B cell (primary cell): ENCODE measurements at places on chromosomes 5 and 9.

DNA sequence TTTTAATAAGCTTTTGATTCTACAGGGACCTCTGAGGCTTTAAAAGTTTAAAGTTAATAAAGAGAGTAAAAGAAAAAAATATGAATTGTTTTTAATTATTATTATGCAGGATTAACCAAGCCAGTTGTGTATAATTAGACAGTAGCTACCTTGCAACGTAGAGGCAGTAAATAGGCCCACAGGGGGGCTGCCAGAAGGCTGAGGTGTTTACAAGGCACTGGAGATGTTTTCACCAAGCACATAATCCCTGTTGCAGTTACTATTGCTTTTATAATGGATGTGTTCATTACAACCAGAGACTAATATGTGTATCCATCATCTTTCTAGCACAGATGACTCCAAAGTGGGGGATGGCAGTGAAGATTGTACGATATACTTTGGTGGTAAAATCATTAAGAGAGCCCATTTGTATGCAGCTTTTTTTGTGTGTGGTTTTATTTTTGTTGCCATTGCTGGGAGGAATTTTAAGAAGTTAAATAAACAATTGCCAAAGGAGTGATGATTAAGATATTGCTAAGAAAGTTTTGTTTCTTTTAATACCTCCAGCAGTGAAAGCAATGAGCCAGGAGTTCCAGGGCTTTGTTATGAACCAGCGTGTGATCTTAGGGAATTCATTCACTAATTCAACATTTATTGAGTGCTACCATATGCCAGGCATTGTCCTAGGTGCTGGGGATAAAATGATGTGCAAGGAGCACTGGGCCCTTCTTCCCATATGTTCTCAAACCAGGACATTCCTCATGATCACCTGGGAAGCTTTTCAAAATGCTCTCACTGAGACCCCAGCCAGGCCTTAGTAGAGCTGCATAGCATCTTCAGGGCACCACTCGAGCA is 138.7 kb upstream of the EFNA5 start:
- DNase-seq = no peak

DNA sequence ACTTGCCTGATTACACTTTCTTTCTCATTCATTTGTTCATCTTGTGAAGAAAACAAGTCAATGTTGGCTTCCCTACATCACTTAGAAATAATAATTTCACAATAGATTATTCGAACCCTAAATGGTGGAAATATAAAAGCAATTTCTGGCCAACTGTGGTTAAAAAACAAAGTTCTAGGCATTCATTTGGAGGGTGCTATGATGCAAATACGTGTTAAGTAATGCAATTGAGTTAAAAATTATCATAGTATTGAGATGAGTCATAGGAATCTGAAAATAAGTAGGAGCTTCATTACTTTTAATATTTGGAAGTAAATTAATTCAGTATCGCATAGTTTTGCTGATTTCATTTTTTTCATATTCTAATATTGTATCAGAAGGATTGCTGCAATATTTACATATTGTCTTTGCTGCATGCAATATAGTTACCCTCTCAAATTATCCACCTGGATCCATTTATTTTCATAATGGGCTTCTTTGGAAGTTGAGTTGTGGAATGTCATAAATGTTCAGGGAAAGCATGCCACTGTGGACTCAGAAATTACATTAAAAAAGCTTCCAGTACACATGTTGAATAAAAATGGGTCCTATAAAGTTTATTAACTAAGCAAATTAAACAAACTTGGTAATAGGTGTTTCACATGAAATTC is 647.7 kb upstream of the WWC1 start:
- DNase-seq = no peak

GRCh38 chr5:6905423-6905822 is 192.2 kb downstream of the TENT4A start:
- no peak for DNase-seq

DNA sequence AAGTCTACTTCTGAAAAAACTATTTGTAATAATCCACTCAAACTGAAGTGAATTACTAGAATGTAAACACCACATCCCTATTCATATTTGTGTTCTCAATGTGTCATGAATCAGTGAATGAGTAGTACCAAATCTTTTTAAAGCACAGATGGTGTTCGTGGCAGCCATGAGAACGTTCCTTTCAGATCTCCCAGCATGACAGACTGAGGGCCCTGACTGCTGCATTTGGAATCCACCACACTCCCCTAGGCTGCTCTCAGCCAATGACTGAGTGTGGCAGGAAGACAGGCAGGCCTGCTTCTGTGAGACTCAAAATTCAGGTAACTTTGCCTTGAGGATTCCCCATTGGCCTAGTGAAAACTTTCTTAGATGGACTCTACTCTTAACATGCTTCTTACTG is 10.9 kb upstream of the JMY start:
- DNase-seq = no peak

DNA sequence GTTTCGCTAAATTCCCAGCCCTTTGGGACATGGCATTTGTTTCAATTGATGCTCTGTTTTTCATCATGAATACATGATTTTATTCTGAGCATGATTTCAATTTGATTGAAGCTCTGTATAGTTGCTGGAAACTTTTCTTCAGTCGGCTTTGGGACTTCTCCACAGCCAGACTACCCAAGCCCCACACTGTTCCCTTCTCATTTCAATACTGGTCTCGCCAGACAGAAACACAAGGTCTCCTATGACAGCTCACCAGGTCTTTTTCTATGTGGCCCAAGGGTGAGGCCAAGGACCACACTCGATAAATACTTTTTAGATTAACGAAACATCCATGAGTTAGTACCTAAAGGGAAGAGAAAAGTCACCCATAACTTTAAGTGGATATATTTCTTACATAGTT is 132.2 kb downstream of the ARL15 start:
- no peak for DNase-seq

DNA sequence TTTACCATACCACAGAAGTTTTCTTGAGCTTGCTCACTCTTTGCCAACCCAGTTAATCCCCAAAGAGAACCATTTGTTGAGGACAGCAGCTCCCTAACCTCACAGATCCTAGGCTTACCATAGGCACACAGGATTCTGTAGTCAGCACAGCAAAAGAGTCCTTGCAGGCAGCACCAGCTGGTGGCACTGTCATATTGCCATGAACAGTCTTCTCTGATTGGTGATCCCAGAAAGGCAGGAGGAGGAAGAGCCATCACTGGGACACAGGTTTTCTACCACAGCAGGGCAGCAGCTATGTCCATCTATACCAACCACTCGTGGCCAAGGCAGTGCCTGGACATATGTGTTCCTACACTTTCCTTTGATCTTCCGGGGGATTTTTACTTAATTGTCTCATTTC is 297.1 kb upstream of the CD180 start:
- DNase-seq = no peak

GRCh38 chr9:6788162-6789016 is 30.6 kb downstream of the KDM4C start:
- DNase-seq = no peak

DNA sequence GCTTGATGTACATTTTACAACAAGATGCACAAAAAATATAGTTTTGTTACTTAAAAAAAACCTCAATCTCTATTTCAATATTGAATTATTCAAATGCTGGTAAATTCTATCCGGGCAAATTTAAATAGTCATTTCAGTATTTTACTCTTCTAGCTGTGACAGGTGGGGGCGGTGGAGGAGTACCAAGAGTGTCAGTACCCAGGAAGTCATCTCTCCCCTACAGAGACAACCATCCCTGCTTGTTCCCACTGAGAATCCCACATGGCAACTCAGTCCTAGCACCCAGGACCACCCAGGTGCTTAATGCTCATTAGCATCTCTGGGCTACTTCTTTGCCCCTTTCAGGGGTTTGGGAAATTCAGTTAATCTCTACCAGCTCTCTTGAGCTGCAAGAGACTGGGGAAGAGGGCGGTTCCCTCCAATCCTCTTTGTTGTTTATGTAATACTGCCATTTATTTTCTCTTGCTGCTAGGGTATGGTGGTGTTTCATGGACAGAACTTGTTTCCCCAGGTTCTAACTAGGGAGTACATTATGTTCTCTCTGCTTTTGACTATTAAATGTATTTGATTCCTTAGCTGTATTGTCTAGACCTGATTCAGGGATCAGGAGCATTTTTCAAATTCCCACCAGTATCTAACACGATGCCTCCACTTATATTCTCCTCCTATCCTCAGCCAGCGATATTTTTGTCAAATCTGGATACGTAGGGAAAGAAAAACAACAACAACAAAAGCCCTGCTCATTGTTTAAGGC is 122.5 kb downstream of the CDH18 start:
- no peak for DNase-seq

- no peak for DNase-seq
These were observed 4.0 kb upstream of the TEX48 start for GRCh38 chr9:114685951-114686350.

GRCh38 chr9:479304-479970 is 264.8 kb downstream of the DOCK8 start:
- DNase-seq = no peak

DNA sequence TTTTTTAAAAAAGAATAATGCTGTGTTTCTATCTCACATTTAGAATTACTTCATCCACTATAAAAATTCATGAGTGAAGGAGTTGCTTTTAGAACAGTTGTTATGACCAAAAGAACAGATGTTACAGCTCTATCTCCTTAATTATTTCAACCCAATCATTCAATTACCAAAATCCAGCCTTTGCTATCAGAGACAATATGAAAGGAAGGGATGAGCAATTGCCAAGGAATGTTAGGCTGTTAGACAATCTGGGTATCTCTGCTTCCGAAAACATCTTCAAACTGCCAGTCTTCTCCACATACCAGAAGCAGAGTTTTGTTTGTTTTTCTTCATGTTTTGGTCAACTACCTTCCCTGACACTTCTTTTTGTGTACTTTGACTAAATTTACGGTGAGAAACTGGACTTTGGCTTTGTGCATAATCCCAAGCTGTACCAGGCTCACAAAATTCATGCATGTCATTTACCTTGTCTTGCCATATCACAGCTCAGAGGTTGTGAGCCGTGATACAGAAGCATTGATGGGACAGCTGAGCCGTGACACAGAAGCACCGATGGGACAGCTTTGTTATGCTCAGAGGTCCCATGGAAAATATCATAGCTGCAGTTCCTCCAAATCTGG is 405.5 kb downstream of the KIF4B start:
- no peak for DNase-seq

DNA sequence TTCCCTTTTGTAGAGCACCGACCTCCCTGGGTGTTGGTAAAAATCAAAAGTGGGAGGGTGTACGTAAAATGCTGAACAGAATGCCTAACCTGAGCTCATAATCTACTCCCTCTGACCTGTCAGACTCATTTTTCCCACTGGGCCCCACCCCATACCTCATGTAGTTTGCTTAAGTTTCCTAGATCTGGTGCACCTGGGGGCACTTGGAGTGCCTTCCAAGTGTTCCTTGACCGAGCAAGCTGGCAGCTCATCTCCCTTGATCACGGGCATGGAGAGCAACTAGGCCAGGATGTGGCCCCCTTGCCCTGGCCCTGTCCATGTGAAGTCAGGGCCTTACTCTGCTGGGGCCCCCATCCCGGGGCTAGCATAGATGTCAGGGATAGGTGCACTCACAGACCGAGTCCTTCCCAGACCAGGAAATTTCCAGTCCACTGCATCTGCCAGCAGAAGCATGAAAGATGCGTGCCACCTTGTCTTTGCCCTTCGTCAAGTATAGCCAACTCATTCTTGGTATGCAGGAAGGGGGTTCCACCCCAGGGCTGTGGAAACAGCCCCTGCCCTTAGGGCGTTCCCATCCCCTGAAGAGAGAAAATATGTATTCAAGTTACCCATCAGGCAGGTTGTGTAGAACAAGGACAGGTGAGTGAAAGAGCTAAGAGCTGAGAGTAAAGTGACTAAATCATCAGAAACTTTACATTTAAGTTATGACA is 41.9 kb downstream of the SLC22A5 start:
- DNase-seq = no peak

GRCh38 chr5:1494780-1495524 is 28.8 kb downstream of the LPCAT1 start:
- DNase-seq = peak; percentile 91

GRCh38 chr5:179773686-179774040 is 20.1 kb upstream of the LTC4S start:
- DNase-seq = no peak

DNA sequence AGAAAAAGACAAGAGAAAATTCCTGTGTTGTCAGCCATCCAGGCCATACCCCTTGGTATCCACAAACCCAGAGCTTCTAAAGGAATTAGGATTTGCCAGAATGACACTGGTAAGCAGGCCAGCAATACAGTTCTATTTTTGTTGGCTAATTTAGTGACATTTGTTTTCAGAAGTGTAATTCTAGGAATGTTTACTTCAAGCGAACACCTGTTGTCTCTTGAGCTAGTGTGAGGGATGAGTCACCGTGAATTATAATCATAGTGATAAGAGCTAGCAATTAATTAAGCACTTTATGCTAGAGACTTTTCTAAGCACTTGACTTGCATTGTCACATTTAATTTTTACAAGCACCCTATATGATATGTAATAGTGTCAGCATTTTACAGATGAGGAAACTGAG is 99.2 kb downstream of the PRKACG start:
- DNase-seq = no peak

DNA sequence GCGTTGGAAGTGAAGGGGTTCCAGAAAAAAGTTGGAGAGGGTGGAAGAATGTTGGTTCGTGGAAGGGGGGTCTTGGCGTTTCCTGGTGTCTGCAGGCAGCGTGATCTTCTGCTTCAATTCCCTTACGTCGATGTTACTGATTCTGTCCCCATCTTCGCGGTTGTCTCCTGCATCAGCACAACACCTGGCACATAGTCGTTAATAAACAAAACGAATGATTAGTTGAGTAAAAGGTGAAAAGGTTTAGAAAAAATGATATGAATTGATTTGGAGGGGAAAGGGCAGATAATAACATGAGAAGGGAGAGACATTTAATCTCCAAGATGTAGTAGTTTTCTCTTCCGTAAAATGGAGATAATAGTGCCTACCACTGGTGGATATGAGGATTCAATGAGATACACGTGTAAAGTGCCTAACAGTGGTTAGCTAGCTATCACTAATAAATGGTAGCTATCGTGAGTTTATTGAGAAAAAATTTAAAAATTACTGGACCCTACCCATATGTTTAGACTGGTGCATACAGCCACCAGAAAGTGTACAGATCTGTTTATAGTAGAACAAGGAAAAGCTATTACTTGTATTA is 556 bp downstream of the MTREX start:
- no peak for DNase-seq

DNA sequence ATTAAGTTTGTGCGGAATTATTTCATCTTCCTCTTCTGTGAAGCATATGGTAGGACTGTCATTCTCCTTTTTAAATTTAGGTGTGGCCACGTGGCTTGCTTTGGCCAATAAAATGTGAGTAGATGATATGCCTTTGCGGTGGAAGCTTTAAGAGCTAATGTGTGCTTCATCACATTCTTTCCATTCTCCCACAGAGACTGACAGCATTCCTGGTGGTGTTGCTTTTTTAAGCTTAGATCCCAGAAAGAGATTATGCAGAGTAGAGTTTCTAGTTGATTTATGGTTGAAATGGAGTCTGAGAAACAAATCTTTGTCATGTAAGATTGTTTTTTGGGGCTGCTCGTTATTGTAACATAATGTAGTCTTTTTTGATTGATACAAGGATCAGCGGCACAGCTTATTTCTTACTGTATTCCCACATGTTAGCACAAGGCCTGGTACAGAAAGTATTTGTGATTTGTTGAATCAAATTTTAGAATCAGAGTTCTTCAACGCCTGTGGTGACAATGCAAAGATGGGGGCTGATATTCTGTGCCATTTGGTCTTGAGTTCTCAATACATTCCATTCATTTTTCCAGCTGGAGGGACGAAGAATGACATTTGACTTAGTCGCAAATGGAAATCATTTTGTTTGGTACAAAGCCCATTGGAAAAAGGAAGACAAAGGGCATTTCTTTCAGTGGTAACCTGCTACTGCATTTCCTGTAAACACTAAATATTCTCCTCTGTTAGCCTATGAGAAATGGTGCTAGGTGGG is 209.9 kb upstream of the VLDLR start:
- no peak for DNase-seq

- DNase-seq = peak; percentile 60
These were observed 3.9 kb downstream of the MCIDAS start for GRCh38 chr5:55222985-55223811.
